ENCODE measurements at places on chromosomes 3 and 15.

GRCh38 chr15:71154607-71155200 is 39.4 kb downstream of the THSD4 start:
- no peak for DNase-seq

DNA sequence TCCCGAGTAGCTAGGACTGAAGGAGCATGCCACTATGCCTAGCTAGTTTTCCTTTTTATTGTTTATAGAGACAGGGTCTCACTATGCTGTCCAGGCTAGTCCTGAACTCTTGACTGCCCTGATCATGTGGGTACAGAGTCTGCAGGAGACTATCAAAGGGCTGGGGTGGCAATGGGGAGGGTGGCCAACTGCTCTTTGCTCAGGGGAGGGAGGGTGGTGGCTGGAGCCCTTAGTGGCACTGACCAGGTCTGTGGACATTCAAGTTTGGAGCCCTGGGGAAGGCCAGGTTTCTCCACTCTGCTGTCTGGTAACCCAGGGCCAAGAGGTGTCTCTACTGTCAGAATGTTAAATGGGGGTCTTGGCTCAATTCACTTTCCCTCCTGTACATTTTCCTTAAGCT is 122.0 kb downstream of the SEC22A start:
- DNase-seq = no peak

GRCh38 chr3:42735615-42736014 is 33.0 kb upstream of the HHATL start:
- no peak for DNase-seq

- no peak for DNase-seq
Measured at GRCh38 chr3:41001556-41001955, 197.7 kb upstream of the CTNNB1 start.

DNA sequence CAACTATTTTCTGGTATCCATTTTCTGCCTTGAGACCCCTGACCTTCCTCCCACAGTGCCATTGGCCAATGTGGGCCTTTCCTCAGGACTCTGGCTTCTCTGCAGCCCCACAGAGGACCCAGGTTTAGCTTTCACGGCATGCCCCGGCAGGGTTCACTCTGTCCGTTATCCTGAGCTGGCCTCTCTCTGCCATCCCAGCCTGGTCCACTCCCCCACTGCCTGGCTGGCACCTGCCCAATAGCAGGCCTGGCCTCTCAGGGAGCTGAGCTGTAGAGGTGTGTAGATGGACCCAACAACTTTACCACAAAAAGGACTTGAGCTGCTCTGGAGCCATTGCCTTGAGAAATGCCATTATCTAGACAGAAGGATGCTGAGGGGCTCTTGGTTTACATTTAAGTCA is 57.5 kb downstream of the SCN10A start:
- no peak for DNase-seq

DNA sequence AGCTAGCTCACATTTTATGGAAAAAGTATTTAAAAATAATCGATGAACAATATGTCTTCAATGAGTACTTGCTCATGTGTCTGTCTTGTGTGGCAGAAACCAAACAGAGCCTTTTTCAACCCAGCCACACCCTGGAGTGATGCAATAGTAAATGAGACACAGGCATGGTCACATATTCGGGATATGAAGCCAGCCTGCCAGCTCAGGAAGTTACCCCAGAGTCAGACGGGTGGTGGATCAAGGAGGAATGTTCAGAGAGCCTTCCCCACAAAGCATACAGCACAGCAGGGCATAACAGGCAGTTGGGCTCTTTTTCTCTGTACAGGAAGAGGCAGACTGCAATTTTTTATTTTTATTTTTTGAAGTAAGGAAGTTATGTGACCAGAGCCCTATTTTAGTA is 27.3 kb downstream of the LARP6 start:
- DNase-seq = peak; percentile 28

DNA sequence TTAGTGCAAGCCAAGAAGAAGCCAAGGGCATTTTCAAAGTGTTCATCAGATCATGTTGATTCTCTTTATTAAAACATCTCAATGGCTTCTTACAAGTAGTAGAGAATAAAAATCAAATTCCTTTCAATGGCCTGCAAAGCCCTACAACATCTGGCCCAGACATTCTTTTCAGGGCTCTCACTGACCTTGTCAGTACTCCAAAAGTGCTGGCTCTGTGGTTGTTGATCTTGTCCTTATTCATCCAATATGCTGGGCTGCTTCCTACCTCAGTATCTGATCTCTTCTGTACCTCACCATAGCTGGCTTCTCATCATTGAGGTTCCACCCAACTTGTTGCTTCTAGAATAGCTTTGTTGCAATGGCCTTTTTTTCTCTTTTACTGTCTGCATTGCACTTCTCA is 74.0 kb upstream of the SAMMSON start:
- DNase-seq = no peak

DNA sequence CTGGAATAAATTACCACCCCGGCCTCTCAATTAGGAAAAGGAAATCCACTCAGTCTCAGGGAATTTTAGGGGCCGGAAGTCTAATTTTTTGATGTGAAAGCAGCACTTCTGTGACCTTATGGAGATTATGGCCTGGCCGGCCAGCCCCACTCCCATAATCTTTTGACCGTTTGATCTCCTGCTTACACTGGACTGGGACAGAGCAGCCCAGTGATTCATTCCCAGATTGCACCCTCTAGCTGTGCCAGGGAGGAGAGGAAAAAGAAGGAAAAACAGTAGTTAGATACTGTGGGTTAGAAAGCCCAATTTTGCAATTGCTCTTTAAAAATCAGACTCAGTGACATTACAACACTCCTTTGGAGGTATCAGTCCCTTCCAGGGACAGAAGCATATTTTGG is 32.4 kb downstream of the GJD2 start:
- no peak for DNase-seq

DNA sequence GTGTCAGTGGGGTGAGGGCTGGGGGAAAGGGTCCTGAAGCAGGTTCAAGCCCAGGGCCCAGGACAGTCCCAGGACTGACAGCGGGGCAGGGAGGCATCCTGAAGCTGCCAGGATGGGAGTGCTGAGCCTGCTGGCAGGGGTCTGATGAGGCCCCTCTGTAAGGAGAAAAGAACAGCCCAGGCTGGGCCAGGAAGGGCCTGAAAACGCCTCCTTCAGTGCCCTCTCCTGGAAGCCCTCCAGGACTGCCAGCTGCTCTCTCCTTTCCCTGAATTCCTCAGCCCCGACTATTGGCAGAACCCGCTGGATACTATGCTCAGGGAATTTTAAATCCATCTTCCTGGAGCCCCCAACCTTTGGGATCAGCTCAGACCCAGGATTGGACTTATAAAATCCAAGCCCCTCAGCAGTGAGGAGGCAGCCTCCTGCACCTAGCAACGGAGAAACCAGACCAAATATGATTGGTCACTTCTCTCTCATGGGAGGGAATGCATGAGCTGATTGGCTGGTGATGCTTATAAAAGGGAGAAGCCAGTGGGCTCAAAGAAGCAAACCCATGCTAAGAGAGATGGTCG is 203.5 kb upstream of the LINGO1 start:
- DNase-seq = no peak

DNA sequence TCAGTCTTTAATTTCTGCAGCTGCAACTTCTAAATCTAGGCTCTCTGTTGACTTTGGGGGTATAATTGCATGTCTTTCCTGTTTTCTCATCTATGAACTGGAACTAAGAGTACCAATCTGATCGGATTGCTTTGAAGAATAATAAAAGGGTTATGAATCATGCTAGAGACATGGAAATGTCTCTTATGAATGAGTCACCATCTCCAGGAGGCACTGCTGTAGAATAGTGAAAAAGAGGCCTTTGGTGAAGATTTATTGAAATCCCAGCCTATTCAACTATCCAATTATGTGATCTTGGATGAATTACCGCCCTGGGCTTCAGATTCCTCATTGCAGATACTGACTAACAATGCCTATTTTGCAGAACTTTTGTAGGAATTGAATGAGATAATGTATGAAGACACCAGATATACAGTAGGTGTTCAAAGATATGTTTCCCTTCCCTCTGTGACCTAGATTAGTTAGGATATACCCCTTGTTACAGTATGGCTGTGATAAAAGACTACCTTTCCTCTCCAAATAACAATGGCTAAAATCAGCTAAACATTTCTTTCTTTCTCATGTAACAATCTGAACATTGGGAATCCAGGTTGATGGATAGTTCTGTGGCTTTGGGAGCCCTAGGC is 11.5 kb upstream of the CMTM8 start:
- no peak for DNase-seq

- no peak for DNase-seq
Measured at GRCh38 chr3:130661140-130661891, 85.3 kb downstream of the PIK3R4 start.

- DNase-seq = no peak
Measured at GRCh38 chr3:130515755-130516154, 1.2 kb upstream of the COL6A6 start.

GRCh38 chr3:48493203-48493501 is 10.8 kb downstream of the SHISA5 start:
- DNase-seq = no peak

GRCh38 chr3:106560451-106560966 is 691.7 kb upstream of the CBLB start:
- DNase-seq = no peak

- no peak for DNase-seq
Measured at GRCh38 chr3:187858711-187859110, 113.4 kb upstream of the BCL6 start.

DNA sequence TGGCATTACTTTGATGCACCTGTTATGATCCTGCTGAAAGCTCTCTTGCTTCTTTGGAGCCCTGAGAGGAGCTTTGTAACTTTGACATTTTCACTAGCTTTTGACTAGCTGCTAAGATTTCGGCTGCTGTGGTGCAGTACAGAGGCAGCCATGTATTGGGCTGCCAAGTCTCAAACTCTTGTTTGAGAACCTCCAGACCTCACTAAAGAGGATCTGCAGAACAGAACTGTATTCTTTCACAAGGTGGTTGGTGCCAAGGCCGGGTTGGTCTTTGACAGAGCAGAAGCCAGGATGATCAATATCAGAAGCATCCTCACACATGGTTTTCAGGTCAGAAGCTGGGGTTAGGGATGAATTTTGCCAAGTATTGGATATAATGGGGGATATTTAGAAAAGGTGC is 34.6 kb upstream of the GOLGA8B start:
- no peak for DNase-seq

DNA sequence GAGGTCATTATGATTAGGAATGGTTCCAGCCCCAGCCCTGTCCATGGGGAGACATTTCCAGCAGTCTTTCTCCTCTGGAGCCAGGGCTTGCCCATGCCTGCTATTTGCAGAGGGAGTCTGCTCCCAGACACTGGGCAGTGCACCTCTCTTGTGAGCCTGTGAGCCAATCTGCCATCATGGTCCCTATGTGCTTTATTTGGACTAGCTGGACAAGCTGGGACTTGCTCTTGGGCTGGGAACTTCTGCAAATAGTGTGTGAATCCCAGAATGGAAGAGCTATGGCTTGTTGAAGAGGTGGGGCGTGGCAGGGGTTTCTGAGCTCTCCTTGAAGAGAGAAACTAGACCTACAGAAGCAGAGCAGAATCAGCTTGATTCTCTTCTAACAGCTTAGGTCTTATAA is 53.7 kb upstream of the KY start:
- no peak for DNase-seq

- no peak for DNase-seq
Measured at GRCh38 chr3:122030381-122031122, 8.5 kb upstream of the ILDR1 start.

DNA sequence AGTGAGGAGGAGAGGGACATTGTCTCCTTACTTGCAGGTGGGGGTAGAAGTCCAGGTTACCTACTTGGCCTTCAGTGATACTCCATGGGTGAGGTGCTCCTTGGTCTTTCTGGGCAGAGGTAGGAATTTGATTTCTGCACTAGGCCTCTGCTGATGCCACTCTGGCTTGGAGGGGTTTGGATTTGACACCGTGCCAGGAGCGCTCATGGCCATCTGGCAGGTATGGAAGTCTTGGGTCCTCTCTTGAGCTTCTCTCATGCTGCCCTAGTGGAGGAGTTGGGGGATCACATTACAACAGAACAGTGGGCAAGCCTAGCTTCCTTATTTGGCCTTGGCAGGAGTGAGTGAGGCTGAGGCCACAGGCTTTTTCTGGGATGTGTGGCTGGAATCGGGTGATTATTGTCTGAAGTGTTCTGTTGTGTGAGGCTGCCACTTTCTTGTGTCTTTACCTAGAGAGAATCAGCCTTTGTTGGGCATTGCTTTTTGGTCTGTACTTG is 525.0 kb downstream of the GABRG3 start:
- no peak for DNase-seq

- no peak for DNase-seq
Measured at GRCh38 chr3:4987538-4988296, 8.5 kb downstream of the BHLHE40 start.

DNA sequence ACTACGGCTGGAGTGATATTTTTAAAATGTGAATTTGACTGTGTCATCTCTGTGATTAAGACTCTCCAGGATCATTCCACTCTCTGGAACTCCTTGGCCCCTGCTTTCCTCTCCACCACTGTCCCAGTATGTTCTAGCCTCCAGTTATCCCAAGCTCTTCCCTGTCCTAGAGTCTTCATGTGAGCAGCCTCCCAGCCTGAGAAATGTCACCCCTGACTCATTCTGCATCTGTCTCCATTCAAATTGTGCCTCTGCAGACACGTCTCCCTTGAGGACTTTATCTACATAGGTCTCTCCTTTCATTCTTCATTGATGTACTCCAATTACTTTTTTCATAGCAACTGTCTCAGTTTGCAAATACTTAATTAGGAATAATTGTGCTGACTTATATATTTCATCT is 317.7 kb upstream of the ADAMTS9 start:
- DNase-seq = no peak

- DNase-seq = no peak
Measured at GRCh38 chr3:159366476-159366875, 564.6 kb downstream of the MFSD1 start.

DNA sequence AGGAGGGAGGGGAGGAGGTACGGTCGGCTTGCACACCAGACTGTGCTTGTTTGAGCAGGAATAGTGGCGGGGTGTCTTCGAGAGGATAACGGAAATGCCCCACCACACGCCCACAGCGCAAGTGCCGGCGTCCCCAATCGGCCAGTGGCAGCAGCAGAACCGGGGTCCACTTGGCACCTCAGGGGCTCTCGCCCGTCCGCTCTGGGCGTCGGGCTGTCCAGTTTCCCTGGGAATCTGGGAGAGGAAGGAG is 53.7 kb downstream of the CCDC54 start:
- peak; percentile 60 for DNase-seq

DNA sequence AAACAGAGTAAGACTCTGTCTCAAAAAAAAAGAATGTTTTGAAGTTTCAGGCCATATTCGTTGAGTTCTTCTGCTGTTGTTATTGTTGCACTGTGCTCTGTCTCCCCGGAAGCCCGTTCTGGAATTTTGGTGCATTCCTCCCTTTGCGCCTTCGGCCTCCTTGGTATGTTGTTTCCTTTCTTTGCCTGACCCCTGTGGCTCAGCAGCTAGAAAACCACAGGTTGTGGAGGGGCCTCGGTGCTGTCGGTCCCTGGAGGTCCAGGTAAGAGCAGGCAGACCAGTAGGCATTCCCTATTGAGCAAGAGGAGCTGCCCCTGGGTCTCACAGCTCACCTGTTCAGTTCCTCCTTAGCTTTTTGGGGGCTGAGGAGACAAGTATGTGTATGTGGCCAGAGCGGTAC is 51.0 kb upstream of the DLG1 start:
- DNase-seq = no peak

GRCh38 chr3:97835761-97836160 is 13.9 kb downstream of the CRYBG3 start:
- no peak for DNase-seq

- no peak for DNase-seq
Measured at GRCh38 chr15:58235961-58236360, 97.8 kb downstream of the AQP9 start.
